Astrocyte of the hippocampus (primary cell): ENCODE measurements at places on chromosomes 5 and 9.

DNA sequence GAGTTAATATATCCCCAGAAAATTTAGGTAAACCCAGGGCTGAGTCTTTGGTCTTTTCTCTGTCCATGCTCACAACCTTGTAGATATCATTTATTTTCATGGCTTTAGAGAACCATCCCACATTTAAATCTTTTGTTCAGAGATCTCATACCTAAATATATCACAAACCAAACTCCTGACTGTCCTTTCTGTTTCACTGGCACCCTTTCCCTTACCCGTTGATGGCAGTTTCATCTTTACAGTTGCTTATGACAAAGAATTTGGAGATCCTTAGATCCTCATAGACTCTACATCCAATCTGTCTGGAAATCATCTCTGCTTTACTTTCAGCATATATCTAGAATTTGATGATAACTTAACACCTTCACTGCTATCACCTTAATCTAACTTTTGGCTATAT lies 19.2 kb downstream of the RNF180 start:
- DNase-seq, result no peak

GRCh38 chr5:39214912-39215709 lies 4.3 kb downstream of the FYB1 start:
- DNase-seq, result no peak

GRCh38 chr9:94586316-94586715 lies 7.3 kb downstream of the FBP2 start:
- DNase-seq, result no peak

GRCh38 chr5:175681045-175681967 lies 23.4 kb downstream of the HRH2 start:
- DNase-seq, result no peak

- no peak for DNase-seq
Observed at GRCh38 chr5:156879665-156880285, 29.7 kb downstream of the PPP1R2B start.

DNA sequence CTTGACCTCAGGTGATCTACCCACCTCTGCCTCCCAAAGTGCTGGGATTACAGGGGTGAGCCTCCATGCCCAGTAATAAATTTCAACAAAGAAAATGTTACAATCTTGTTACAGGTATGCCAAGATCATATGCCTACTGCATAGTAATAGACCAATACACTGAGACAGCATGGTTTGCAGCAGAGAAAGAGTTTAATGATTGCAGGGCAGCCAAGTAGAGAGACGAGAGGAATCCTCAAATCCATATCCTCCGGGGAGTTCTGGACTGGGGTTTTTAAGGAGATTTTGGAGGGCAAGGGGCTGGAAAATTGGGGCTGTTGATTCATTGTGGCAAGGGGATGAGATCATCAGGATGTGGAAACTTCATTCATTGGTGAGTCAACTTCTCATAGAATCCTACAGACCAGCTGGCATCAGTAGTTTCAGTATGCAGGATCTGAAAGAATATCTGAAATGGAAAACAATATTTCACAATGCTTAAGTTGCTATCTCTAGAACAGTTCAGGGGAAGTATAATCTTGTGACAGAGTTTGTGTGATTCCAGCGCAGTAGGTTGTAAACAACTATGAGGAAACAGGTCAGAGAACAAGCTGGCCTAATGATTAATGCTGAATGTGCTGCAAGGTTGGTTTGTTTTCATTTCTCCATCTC lies 14.8 kb upstream of the TUT7 start:
- no peak for DNase-seq

DNA sequence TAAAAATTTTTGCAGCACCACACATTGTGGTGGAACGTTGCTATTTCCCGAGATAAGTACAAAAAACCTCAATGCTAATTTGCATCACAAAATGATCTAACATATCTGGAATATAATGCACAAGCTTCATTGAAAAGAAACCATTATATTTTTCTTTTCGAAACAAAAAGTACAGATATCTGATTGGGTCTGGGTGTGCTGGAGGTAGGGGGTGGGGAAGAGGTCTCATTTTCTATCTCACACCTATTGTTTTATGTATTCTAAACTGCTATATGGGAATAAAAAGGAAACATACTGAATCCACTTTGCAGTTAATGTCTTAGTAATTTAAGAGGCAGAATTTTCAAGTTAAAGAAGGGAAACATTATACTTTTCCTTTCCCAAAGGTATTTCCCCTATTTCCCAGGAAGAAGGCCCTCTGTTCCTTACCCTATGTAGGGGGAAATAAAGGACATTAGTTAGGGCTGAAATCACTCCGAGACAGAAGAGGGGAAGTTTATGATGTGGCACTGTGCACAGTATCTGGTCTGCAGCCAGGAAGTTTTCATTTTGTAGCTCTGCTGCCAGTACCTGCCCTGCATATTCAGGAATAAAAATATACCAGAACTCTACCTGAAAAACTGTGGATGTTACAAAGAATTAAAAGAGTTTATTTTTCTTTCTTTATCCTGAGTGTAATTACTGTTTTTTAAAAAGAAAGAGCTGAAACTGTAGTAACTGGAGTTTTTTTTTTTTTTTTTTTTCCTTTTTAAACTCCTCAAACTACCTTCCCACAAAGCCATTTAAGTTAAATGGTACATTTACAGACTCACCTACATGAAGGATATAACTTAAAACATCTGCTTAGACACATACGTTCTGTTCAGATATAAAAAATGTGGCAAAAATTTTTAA lies 7.4 kb downstream of the MEF2C start:
- peak; percentile 29 for DNase-seq

DNA sequence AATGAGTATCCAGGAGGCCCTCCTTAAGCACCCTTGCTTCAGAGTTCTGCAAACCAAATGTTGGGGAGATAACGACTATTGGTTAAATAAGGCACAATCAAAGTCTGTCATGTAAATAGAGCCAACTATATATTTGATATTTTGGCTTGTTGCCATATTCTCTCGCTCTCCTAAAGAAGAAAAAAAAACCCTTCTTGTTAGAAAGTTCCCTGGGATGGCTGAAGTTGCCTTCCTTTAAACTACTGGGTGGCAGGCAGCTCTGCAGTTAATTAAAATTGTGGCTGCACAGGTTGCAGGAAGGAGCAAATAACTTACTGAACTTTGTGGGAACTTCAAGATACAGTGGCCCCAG lies 227.0 kb upstream of the ANKRD55 start:
- no peak for DNase-seq

- no peak for DNase-seq
Observed at GRCh38 chr5:72937517-72938061, 18.3 kb upstream of the FCHO2 start.

DNA sequence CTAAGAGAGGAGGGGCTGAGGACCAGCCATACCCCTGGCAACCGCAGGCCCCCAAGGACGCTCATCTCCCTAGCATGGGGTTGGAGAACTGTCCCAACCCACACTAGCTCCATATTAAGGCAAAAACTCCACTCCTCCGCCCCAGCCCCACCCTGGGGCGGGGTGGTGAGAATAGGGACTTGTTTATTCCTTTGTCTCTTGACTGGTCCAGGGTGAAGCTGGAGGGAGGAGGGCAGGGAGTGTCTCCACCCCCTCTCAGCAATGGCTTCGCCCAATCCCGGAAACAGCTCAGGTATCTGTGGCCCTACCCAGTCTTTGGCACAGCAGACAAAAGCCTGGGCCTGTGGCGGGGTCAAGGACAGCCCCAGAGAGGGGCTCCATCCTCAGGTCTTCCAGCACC lies 16.9 kb downstream of the PRRX2 start:
- DNase-seq, result no peak

- DNase-seq, result no peak
Observed at GRCh38 chr5:137606401-137606800, 107.3 kb upstream of the SPOCK1 start.

- DNase-seq, result peak; percentile 48
Observed at GRCh38 chr9:118578467-118578866, 790.8 kb downstream of the BRINP1 start.

DNA sequence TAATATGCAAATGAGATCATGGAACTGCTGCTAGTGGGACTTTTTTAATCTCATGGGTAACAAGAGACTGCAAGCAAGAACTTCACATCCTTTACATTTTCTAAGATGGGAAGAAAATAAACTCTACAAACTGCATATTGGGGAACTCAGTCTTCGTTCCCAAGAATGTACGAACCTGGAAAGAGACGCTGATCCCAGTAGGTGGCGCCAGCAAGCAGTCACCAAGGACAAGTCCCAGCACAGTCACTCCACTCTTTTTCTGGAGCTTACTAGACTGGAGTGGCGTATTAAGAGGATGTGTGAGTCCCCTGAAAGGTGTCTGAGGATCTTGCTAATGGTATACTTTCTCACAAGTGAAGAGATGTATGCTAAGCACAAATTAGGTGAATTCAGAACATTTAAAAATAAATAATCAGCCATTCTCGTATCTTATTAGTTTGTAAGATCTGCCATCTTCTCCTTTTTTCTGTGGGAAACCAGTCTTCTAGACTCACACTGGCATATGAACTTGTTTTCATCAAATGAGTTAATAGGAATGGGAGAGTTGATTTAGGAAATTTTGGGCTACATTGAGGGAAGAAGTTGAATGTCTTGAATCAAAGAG lies 16.0 kb upstream of the PUM3 start:
- peak; percentile 82 for DNase-seq

GRCh38 chr9:18545636-18546360 lies 71.8 kb downstream of the ADAMTSL1 start:
- DNase-seq, result no peak

GRCh38 chr9:121278477-121279261 lies 10.7 kb downstream of the GSN start:
- peak; percentile 94 for DNase-seq

GRCh38 chr5:16712620-16713019 lies 95.8 kb upstream of the RETREG1 start:
- no peak for DNase-seq

GRCh38 chr5:172769616-172770373 lies 1.2 kb downstream of the DUSP1 start:
- DNase-seq, result peak; percentile 68

GRCh38 chr5:131169810-131170539 lies 769 bp upstream of the LYRM7 start:
- DNase-seq, result no peak

DNA sequence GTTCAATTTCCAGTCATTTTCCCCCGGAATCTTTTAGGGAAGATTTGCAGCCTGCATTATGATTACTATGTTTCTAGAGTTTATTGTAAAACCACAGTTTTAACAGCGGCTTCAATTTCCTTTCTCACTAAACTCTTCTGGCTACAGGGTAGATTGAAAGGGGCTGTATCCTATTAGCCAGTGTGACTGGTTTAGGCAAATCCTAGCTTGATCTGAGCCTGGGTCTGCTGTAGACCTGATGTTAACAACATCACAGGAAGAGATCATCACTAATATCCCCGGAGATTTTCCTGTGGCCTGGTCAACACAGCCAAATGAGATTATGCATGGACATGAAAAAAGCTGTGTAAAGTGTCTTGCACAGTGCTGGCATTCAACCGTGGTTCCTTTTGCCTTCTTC lies 33.4 kb downstream of the STOM start:
- no peak for DNase-seq
